ENCODE measurements at places on chromosomes 1 and 21. TPM values are rescaled to one million over a fixed set of nuclear protein-coding genes. Genes with fewer than 3 reads are reported as not detected.

Gene AMY2B
- polyA plus RNA-seq = 2.5 TPM

Gene TRIM58
- 2.4 TPM for polyA plus RNA-seq

Gene ADORA1
- polyA plus RNA-seq = 1.5 TPM

Gene YBEY
- 34.0 TPM for polyA plus RNA-seq

Gene DNM3
- 5.2 TPM for polyA plus RNA-seq

Gene SERPINC1
- polyA plus RNA-seq = not detected

Gene GPR37L1
- polyA plus RNA-seq = 0.19 TPM

Gene S100A16
- 13.0 TPM for polyA plus RNA-seq

Gene TMPRSS3
- not detected for polyA plus RNA-seq

Gene PADI1
- polyA plus RNA-seq = 0.26 TPM

Gene SUSD4
- polyA plus RNA-seq = 2.7 TPM

Gene OR14K1
- not detected for polyA plus RNA-seq

Gene ABCA4
- not detected for polyA plus RNA-seq
